Stimulated activated CD8-positive, alpha-beta memory T cell treated with anti-CD3 and anti-CD28 coated beads, Interleukin-7, amount 100 ng/mL, for 4 hours (primary cell): ENCODE measurements at places on chromosomes 16 and 17.

DNA sequence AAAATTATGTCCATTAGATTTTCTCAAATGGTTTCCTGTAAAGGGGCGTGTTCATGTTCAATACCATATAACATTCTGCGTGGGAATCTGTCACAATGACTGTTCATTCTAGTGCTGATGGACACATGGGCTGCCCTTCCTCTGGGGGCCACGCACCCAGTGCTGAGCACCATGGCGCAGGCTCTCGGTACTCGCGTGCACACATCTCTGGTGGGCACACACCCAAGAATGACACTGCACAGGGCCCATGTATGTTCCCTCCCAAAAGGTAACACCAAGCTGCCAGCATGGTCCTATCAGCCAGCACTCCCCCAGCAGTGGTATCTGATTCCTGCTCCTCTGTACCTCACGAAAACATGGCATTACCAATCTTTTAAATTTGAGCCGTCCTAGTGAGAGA, 13.7 kb downstream of the B9D1 start:
- no peak for DNase-seq

GRCh38 chr17:13650096-13650675, 48.5 kb upstream of the HS3ST3A1 start:
- no peak for DNase-seq

DNA sequence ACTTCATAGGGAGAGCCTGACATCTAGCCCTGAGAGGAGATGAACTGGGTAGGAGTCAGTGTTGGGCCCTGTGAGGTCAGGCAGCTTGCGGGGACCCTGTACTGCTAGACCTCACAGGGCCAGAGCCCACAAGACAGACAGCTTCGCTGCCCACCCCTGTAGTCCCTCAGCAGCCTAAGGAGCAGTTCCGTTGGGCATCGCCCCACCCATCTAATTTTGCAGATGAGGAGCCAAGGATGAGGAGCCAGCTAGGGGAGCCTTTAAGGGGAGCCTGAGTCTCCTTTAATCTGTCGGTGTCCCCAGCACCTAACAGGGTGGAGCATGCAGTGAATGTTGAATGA, 755 bp upstream of the TUFM start:
- DNase-seq: no peak

GRCh38 chr16:3036726-3037315, at the start of gene BICDL2:
Gene BICDL2 (minus strand): TSS chr16:3036944. CDS start chr16:3035496, 1,448 bp downstream.
- no peak for DNase-seq

DNA sequence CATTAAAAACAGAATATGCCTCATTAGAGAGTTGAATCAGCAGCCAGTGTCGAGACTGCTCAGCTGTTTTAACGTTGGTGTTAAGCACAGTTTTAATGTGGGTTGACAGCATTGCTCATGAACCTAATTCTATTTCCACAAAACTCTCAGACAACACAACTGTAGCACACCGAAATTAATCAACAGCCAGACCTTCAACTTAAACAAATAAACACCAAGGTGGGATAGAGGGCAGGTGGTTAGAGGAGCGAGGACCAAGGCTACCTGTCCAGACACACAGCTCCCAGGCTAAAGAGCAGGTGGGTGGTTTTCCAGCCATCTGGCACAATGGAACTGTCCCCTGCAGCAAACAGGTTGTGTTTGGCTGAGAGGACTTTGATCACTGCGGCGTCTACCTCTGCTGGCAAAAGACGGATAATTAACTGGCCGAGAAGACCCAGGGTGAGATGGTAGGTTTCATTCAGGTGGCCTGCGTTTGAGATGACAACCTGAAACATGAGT, 69.6 kb upstream of the ATP2A3 start:
- DNase-seq: no peak

DNA sequence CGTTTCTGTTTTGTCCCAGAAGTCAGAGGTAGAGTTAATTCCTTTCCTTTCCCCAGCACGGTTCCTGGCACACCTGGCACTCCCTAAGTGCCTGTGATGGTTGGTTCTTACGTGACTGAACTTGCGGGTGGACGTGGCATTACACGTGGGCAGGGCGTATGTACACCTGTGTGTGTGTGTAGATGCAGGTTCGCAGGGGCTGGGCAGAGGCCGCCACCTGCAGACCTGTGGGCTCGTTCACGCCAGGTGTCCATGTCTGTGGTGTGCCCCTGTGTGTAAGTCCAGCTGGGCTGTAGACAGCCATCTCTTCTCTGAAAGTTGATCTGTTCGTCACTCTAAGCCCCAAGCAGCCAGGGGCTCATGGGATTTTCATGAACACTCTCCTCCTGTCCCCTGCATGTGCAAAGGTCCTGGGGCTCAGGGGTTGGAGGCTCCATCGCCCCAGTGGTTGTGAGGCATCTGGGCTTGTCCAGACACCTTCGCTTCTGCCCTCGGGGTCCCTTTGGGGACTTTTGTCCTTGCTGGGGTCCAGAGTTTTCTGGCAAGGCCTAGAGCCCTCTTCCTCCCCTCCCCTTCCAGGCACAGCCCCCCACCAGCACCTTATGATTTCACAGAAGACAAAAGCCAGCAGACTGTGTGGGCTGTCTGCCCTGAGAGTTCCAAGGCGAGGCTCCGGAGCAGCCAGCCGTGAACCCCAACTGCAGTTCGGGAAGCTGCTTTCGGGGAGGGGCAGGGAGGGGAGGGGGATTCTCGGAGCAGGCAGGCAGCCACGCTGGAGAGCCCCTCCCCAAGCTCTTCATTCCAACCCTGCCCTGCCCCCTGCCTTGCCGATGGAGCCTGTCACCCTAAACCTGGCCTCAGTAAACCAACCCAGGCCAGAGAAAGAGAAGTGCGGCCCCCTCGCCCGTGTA, 5.4 kb upstream of the FSCN2 start:
- DNase-seq: no peak

DNA sequence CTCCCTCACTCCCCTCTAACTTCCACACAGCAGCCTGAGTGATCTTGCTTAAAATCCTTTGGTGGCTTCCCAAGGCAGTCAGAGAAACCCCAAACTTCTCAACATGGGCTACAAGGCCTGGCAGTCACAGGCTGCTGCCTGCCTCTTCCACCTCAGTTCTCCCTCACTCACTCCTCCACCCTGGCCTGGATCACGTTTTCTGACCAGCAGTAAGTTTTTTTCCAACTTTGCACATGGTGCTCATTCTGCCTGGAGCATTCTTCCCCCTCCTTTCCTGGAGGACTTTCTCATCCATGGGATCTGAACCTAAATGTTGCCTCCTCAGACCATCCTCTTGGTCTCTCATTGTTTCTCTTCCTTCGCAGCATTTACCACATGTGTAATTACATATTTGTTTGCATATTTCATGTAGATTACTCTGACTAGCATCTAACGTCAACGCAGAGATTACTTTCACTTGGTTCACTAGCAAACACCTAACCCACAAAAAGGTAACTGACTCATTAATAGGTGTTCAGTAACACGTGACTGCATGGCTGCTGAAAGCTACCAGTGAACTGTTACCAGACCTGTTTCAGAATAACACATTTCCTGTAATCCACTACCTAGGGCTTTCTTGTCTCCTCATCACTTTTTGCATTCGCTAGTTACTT, 17.1 kb downstream of the GNA13 start:
- peak; percentile 56 for DNase-seq

GRCh38 chr17:2926019-2926650, 129.9 kb downstream of the RAP1GAP2 start:
- no peak for DNase-seq

DNA sequence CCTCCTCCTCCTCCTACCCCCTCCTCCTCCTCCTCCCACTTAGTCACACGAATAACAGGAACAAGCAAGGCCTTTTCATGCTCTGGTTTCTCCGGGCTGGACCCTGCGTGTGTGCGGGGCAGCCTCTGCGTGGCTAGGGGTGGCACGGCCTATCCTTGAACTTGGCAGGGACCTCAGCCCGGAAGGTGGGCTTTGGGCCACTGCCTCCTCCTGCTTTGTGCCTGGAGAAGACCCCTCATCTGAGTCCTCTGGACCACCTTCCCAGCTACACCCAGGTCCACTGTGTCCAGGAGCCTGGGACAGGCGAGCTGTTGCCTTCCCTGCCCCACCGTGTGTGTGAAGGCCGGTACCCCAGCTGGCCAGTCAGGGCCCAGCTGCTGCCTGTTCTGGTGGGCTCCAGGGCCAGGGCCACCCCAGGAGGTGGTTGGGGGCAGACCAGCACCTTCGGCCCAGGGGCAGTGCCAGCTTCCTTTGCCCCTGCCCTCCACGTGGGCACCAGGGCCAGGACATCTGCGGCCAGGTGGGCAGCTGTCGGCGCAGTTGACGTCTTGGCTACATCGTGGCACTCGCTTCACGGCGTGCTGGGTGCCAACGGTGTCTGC, 35.4 kb downstream of the GINS2 start:
- DNase-seq: no peak

DNA sequence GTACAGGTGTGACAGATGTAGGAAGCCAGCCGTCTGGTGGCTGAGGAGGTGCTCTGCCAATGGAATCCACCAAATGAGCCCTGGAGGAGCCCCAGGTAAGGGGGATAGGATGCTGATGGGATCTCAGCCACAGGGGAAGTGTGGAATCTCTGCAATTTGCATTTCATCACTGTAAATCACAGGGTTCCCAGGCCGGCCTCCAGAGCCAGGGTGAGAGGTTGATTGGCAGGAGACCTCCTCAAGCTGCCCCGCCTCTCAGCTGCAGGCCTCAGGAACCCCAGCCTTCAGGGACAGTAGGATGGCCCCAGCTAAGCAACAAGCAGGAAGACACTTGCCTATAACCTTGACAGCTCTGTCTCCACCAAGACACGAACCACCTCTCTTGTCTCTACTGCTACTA, 39.4 kb downstream of the RTN4RL1 start:
- no peak for DNase-seq

DNA sequence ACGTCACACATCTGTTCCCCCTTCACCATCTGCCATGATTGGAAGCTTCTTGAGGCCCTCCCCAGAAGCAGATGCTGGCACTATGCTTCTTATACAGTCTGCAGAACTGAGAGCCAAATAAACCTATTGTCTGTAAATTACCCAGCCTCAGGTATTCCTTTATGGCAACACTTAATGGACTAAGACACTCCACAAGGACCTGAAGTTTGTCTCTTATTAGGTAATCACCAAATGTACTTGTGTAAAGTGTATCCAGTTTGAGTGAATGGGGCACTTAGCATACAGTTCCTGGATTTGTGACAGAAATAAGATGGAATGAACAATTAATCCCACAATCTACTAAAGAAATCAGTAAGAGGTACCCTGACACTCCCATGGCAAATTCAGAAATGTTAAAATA, 105.3 kb downstream of the SLC39A11 start:
- DNase-seq: no peak

GRCh38 chr16:27235055-27235937, 32.0 kb downstream of the KDM8 start:
- peak; percentile 81 for DNase-seq

GRCh38 chr17:63571632-63572310, 21.5 kb downstream of the DCAF7 start:
- no peak for DNase-seq

GRCh38 chr16:72092832-72093447, 480 bp downstream of the TXNL4B start:
- no peak for DNase-seq

GRCh38 chr17:4970273-4970672, 2.7 kb upstream of the SPAG7 start:
- no peak for DNase-seq

- no peak for DNase-seq
These were observed 16.6 kb upstream of the VWA3A start for GRCh38 chr16:22075776-22076175.

- DNase-seq: peak; percentile 58
These were observed 1.8 kb downstream of the KIAA0513 start for GRCh38 chr16:85029408-85029784.

GRCh38 chr16:85088570-85089199, 23.6 kb downstream of the CIBAR2 start:
- DNase-seq: no peak

DNA sequence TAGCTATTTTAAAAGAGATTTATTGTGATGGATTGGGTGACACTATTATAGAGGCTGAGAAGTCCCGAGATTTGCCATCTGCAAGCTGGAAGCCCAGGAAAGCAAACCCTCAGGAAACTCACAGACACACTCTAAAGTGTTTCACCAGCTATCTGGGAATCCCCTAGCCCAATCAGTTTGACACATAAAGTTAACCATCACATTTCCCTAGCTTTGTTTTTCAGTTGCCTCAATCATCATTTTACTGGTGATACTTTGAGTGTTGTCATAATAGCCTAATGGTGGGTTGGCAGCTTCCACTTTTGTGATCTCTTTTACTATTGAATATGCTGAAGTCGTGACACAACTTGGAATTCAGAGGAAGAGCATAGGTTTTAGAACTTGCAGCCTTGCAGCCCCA, 1.8 kb downstream of the SGF29 start:
- no peak for DNase-seq

GRCh38 chr16:87740441-87740840, 25.3 kb downstream of the KLHDC4 start:
- no peak for DNase-seq

DNA sequence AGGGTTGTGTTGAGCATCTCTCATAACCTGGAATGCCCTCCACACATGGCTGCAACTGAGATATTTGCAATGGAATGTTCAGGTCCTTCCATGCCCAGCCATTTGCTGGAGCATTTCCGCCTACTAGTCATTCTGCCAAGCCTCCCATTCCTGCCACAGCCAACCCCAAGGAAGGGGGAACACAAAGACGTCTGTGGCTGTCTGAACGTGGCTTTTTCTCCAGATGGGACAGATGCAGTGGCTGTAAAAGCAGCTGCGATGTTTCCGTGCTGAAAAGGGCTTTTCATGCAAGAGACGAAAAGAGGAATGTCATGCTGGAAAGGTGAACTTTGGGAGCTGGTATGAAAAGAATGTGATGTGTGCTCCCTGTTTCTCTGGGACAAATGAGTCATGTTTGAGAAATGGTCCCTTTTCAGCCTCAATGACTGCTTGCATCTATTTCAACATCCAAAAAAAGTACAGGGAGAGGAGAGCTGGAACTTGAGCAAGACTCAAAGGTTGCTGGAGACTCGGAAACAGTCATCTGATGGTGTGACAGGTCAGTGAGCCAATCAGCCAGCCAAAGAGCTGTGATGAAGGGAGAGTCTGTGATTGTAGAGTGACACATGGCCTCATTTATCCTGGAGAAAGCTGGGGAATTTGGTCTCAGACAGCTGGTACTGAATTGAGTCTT, 208.9 kb downstream of the SHISA9 start:
- no peak for DNase-seq

DNA sequence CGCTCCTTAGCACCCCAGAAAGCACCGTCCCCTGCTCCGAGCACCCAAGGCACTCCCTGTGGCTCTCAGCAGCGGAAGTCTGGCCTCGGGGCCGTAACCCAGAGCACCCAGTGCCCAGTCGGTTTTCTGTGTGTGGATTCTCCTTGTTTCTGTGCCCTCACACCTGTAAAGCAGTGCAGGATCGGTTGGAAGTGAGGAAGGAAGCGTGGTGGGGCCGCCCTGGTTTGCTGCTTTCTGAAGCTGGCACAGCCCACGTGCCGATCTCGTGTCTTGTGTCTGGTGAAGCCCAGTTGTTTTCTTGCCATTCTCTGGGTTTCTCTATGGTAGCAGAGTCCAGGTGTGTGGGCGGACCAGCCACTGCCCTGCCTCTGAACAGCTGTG, 3.7 kb downstream of the ACSF3 start:
- no peak for DNase-seq
